ENCODE measurements at places on chromosomes 3 and 15. TPM values are rescaled to one million over a fixed set of nuclear protein-coding genes. Genes with fewer than 3 reads are reported as not detected.

GRCh38 chr3:72591522-72592421 lies 256.5 kb downstream of the SHQ1 start:
- peak; percentile 20 for DNase-seq
- no peaks in the 10 kb centered on the region for H3K27me3 ChIP-seq
- H3K27ac ChIP-seq: no peak overlapping the region

DNA sequence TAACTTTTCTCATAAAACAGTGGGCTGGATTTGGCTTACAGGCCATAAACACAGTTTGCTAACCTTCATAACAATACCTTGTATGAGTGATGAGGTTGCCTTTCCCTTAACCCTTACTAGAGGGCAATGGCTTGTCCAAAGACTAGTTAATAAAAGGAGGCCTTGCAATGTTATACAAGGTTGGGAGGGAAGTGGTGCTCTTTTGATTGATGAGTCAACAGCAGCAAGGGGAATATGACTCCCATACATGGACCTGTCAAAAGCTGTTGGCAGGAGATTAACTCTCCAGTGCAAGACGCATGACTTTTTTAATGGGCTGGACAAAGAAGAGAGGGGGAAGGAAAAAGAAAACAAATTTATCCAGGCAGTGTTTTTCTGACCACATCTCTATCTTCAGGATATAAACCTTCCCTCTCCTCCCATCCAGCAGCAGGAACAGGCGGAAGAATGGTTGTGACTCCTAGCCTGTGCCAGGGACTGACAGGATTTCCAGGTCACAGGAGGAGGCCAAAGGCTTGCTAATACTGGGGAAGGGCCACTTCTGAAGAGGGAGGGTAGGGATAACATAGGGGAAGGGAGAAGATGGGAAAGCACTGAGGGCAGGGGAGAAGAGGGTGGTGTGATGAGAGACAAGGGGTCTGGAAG lies 35.2 kb upstream of the ARL14 start:
- no peaks in the 10 kb centered on the region for H3K27me3 ChIP-seq
- no peak overlapping the region for H3K27ac ChIP-seq
- no peak overlapping the region for H3K4me3 ChIP-seq
- DNase-seq: no peak
- no peaks in the 10 kb centered on the region for H3K4me1 ChIP-seq
- no peaks in the 10 kb centered on the region for H3K36me3 ChIP-seq

DNA sequence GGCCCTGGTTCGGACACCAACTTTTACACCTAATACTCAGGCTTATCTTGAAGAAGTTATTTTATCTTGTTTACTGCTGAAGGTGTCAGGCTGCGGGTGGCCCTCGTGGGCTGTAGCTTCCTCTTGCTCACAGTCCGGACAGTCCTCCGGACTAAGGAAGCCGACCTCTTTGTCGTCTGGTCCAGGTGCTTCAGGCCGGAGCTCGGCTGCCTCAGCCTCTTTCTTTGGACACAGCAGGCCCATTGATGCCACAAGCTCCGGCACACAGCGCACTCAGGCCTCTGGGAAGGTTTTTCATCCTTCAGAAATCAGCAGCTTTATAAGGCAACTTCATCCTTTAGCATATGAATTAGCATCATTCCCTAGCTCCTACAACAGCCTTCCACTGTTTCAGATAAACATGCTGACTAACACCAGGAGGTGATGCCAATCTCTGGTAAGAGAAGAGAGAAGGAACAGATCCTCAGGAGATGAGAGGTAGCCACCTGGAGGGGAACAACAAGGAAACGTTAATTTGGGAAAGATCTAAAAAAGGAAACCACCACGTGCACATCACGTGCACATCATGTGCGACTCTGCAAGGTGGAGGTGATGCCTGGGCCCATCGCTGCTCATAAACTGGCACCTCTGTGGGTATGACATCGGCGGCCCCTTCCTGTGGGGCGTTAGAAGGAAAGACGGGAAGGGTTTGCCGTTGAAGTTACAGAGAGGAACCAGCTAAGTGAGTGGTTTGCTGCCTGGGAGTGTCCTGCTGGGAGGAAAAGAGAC lies 4.4 kb upstream of the CHAC1 start:
- no peak overlapping the region for H3K27ac ChIP-seq
- H3K4me3 ChIP-seq: no peak overlapping the region
- no peaks in the 10 kb centered on the region for H3K4me1 ChIP-seq
- no peaks in the 10 kb centered on the region for H3K27me3 ChIP-seq

DNA sequence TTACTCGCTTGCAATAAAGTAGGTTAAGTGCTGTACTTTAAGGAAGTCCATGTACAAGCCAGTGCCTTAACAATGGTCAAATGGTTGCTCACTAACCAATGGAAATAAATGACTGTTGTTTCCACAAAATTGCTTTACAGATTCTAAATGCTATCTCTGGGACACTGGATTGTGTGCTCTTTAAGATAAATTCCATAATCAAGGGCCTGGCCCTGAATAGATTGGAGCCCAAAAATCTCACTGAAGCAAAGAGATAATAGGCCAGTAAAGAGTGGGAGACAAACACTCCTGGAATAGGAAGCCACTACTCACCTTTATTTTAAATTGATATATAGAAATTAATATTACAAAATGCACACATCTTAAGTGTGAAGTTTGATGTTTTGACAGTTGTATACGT lies 62.4 kb upstream of the GOLGA6B start:
- DNase-seq: no peak
- no peaks in the 10 kb centered on the region for H3K27me3 ChIP-seq
- H3K36me3 ChIP-seq: no peaks in the 10 kb centered on the region
- no peak overlapping the region for H3K4me3 ChIP-seq
- H3K4me1 ChIP-seq: no peaks in the 10 kb centered on the region

GPR27 gene
- total RNA-seq: not detected

GRCh38 chr15:62983956-62984355 lies 58.6 kb upstream of the TPM1 start:
- DNase-seq: no peak
- no peaks in the 10 kb centered on the region for H3K36me3 ChIP-seq
- H3K4me1 ChIP-seq: no peaks in the 10 kb centered on the region

DNA sequence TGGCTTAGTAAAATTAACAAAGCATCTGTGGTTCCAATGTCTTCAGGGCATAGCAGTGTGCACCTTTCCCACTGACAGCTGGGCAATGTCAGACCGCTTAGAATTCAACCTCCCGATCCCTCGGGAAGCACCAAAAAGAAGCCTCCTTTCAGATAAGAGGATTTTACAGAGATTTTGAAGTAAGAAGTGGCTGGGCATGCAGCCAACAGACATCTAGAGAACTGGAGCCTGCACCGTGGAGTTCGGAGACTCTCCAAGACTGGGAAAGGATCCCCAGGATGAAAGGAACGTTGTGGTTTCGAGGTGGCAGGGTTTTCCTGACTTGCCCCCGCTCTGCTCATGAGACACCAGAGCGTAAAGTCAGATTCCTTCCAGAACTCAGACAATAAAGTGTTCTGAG lies 5.3 kb downstream of the FAM174B start:
- no peak overlapping the region for H3K4me3 ChIP-seq
- H3K27me3 ChIP-seq: no peaks in the 10 kb centered on the region
- no peak for DNase-seq
- no peak overlapping the region for H3K27ac ChIP-seq

CADPS gene
- 29.7 TPM for total RNA-seq

CALML4 gene
- total RNA-seq: 153 TPM

- no peaks in the 10 kb centered on the region for H3K27me3 ChIP-seq
- H3K4me3 ChIP-seq: peak overlapping the region; percentile 95
- H3K36me3 ChIP-seq: no peaks in the 10 kb centered on the region
Measured at GRCh38 chr15:44713006-44713966, 2.0 kb downstream of the B2M start.

GRCh38 chr3:123508178-123508577 lies 59.3 kb upstream of the ADCY5 start:
- peaks cover 8% of the 10 kb centered on the region for H3K36me3 ChIP-seq
- no peak overlapping the region for H3K27ac ChIP-seq
- H3K4me3 ChIP-seq: no peak overlapping the region
- no peak for DNase-seq
- H3K27me3 ChIP-seq: no peaks in the 10 kb centered on the region
- no peaks in the 10 kb centered on the region for H3K4me1 ChIP-seq

DNA sequence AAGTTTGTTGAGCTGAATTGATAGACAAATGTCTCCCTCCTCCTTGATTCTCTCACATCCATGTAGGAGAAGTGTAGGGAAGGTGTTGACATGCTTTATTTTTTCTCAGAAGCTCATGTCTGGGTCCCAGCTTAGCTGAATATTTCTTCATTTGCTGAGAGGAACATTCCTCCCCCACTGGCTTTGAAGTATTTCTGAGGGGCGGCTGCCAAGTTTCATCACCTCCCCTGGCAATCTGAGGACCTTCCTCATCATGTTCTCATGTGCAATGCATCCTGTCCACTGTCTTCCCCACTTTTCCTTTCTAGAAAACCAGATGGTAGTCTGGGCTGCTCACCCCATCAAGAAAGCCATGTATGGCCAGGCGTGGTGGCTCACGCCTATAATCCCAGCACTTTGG lies 168.9 kb upstream of the RGMA start:
- H3K27ac ChIP-seq: no peak overlapping the region
- H3K4me1 ChIP-seq: no peaks in the 10 kb centered on the region
- H3K27me3 ChIP-seq: no peaks in the 10 kb centered on the region
- no peak for DNase-seq

DNA sequence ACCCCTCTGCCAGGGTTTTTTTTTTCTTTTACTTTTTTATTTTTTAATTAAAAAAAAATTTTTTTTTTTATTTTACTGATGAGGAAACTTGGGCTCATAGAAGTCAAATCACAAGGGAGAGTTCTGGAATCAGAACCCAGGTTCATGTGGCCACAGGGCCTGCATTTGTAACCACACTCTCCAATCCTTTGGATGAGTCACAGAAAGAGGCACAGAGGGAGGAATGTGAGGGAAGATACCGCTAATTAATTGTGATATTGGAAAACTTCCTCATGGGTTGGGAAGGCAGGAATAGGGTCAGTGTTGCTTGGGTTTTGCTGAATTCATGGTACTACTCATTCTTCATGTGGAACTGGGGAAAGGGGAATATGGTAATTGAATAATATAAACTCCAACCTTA lies 132.9 kb upstream of the SLC6A11 start:
- H3K36me3 ChIP-seq: no peaks in the 10 kb centered on the region
- no peak overlapping the region for H3K27ac ChIP-seq
- no peak overlapping the region for H3K4me3 ChIP-seq
- no peaks in the 10 kb centered on the region for H3K4me1 ChIP-seq
- no peaks in the 10 kb centered on the region for H3K27me3 ChIP-seq
- DNase-seq: no peak

DNA sequence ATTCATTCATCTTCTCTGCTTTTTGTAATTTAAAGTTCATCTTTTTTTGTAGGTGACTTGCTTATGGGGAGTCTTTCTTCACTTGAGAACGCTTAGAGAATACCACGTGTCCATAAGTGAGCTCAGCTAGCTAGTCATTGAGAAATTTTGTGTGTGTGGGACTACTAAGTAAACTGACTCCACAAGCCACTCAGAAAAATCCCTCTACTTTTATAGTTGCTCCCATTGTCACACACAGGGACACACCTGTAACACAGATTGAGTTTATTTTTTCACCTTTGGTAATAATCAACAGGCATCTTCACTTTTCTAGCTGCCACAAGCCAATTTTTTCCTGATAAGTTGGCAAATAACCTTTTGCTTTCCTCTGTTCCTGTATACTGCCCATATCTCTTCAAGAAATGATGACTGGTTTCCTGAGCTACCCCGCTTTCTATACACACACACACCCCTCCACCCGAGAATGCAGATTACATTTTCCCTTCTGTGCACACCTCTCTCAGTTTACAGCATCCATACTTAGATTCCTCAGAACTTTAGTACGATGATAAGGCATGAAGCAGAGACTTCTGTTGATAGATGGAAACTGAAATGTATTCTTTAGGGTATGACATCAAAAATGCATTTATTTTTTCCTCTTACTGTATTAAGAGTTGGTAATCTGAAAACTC lies 4.6 kb downstream of the TSC22D2 start:
- H3K36me3 ChIP-seq: no peaks in the 10 kb centered on the region
- DNase-seq: no peak
- peak overlapping the region; percentile 87 for H3K4me3 ChIP-seq
- H3K27ac ChIP-seq: no peak overlapping the region
- no peaks in the 10 kb centered on the region for H3K4me1 ChIP-seq

DNA sequence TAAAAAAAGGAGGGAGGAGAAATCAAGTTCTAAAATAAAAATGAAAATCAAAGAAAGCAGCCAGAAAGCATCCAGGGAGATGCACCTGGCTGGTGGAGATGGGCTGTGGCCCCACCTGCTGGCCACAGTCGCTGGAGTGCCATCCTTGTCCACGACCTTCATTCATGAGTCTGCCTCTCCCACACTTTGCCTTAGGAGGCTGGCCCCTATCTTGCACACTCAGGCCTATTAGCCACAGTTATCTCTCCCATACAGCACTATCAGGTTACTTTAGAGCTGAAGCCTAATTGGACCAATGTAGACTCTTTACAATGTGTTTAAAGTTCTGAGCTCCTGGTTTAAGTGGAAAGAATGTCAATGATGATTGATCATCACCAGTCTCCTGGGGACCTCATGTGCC lies 392.0 kb upstream of the RORA start:
- no peak overlapping the region for H3K4me3 ChIP-seq
- H3K4me1 ChIP-seq: no peaks in the 10 kb centered on the region
- DNase-seq: no peak
- no peak overlapping the region for H3K27ac ChIP-seq
- no peaks in the 10 kb centered on the region for H3K27me3 ChIP-seq

GRCh38 chr15:27796405-27797320 lies 302.5 kb downstream of the OCA2 start:
- no peak overlapping the region for H3K27ac ChIP-seq
- no peaks in the 10 kb centered on the region for H3K4me1 ChIP-seq
- DNase-seq: no peak
- H3K27me3 ChIP-seq: no peaks in the 10 kb centered on the region
- no peaks in the 10 kb centered on the region for H3K36me3 ChIP-seq

TMOD2 gene
- 5.9 TPM for total RNA-seq

Measured in Peyer's patch (tissue), 4 donors.